ENCODE measurements at places on chromosomes 12 and 14.
A peak's percentile ranks its signal among the peaks of the same experiment; 100 is the strongest.

DNA sequence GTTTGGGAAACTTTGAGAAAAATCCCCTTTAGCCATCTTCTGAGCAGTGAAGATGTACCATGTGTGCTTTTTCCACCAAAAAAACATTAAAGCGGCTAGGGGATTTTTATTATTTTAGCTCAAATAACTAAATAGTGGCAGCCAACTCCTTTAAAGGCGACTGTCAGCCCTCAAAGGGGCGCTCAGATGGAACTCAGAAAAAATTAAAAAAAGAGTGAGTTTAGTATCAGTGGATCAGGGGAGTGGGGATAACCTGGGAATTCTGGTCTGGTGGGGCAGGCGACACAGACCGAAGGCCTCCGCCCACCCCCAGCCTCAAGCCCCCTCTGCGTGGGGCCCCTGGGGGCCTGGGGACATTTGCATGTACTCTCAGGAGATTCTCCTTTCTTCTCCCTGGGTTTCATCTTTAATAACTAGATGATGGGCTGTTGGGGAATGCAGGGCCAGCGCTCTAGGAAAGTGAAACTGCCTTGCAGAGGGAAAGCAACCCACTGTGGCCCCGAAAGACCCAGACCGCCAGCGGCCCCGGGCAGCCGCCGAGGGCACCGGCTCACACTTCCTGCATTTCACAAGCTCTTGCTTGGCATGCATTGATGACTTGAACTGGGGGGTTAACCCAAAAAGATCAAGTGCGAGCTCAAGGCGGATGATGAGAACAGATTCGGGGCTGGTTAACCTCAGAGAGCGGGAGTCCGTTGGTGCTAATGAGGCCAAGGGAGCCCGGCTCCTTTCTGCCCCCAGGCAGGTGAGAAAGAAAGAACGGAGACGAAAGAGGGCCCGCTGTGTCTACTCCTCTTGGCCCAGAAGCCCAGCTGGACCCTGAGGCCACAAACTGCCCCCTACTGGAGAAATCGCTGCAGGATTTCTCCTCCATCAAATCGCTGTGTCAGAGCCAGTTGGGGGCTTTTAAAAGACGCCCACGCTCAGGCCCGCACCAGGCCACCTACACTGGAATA lies 7.3 kb upstream of the BATF start:
- DNase-seq = peak; percentile 11

- DNase-seq = no peak
Measured at GRCh38 chr14:59330455-59330854, 134.7 kb downstream of the GPR135 start.

DNA sequence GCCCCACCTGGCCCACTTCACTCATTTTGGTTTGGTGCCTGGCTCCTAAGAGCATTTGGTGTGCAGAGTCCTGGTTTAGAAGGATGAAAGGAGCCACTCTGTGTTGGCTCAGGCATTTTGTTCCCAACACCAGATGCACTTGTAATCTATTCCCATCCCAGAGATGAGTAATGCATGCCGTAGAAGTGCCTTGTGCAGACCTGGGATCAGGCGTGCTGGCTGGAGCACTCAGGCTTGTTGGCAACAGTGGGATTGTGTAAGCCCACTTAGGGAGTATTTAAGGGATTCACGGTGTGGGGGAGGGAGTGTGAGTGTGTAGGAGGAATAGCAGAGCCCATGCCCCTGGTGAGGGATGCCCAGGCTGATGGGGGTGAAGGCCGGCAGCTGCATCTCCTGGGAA lies 501.5 kb upstream of the TBX3 start:
- DNase-seq = no peak

DNA sequence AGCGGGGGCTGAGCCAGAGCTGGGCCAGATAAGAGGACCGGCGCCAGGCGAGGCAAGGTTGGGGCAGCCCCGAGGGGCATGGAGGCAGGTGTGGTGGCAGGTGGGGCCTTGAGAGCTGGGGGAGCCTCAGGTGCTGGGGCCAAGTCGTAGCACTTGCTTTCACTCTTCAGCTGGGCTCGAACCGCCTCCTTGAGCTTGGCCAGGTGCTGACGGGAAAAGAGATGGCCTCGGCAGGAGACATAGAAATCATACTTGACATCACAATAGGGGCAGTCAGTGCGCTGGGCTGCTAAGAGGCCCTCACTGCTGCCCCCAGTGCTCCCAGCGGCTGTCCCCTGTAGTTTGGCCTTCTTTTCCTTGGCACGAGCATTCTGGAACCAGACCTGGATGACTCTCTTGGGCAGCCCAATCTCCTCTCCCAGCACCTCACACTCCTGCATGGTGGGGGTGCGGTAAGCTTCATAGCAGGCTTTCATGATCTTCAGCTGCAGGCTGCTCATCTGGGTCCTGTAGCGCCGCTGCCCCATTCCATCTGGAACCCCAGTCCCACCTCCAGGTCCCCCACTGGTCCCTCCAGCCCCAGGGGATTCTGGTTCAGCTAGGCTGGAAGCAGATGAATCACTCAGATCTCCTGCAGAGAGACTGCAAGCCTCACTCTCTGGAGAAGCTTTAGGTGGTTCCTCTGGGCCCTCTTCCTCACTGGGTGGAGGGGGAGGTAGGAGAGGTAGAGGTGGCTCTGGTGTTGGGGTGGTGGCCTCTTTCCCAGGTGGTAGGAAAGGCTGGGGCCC lies 28.1 kb downstream of the ZFHX2 start:
- DNase-seq = no peak

- no peak for DNase-seq
Measured at GRCh38 chr14:24282736-24283135, 11.3 kb upstream of the RABGGTA start.

- no peak for DNase-seq
Measured at GRCh38 chr12:131007031-131007739, 53.5 kb downstream of the ADGRD1 start.

- DNase-seq = no peak
Measured at GRCh38 chr14:92680781-92681650, 67.4 kb downstream of the LGMN start.

DNA sequence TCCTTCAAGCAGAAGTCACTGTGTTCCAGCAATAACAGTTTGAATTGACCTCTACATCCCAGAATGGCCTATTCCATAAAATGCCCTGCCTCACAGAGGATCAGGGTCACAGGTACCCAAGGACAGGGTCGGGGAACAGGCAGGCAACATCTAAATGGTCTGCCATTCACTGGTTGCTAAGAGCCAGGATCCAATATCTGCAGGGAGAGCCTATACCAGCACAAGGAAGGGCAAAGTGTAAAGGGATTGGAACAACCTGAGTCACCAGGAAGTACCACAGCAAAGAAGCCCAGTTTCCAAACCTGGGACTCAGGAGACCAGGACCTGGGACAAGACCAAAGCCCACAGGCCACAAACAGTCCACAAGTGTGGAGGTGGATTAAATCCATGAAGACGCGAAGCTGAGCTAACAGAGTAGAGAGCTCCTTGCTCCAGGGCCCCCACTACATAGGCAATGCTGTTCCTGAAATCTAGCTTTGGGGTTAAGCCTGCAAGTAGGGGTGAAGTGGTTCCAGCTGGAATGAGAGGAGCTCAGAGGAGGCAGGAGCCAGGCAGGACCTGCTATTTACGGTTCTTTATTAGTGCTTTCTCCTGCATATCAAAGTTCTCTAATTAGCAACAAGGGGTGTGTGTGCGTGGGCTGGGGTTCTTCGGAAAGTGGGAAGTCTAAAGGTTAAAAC lies 274.3 kb downstream of the BCL11B start:
- no peak for DNase-seq

DNA sequence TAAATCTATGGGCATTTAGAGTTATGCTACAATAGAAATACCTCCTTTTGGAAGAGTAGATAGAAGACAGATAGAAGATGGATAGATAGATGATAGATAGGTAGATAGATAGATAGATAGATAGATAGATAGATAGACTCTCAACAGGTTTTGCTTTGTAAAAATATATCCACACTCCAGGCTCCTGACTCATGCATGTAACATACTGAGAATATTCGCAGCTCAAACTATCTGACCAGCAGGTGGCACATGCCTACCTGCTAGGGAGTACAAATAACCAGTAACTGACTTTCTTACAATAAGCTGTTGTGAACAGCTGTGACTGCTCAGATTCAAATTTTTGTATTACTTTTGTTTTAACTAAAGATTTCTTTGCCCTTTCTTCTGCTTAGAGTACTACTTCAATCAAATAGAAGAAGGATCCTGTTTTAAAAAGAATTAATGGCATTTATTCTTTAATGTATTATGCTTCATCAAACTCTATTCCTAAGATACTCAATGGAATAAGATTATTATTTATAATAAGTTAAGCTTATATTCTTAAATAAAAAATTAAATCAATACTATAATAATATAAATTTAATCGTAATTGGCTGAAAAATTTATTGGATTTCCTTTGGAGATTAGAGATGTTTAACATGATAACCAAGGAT lies 15.8 kb upstream of the CPNE8 start:
- DNase-seq = peak; percentile 63

GRCh38 chr14:89226801-89227495 lies 190.1 kb downstream of the FOXN3 start:
- DNase-seq = no peak

DNA sequence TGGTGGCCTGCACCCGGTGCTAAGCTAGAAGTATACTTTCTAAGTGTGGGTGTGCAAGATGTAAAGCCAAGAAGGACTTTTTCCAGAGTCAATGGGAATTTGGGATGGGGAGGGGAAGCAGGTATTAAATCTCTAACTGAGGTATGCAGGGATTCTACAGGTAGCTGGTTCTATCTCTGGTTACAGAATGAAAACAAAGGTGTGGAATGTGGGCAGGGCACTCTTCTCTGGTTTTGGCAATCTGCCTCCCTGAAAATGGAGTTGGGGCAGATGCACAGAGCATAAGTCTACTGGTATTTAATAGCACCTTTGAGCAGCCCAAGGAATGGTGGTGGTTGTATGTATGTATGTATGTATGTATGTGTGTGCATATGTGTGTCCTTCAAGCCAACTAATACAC lies 66.7 kb upstream of the PPP1R12A start:
- no peak for DNase-seq

GRCh38 chr12:72273499-72273837 lies 1.3 kb downstream of the TRHDE start:
- no peak for DNase-seq

DNA sequence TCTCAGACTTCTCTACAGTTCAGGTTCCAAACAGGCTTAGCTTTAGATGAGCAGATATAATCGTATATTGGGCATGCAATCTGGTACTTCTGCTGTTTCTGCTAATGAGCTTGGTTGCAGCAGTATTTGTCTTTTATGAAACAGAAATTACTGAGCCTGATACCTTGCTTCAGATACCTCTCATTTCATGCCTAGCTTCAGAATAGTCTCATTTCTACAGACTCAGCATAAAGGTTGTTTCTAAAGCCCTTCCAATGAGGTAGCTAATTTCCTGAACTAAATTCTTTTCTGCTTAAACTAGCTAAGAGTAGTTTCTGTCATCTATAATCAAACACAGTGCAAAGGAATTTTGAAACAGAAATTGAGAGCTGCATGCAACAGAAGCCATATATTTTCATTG lies 275.0 kb upstream of the KITLG start:
- DNase-seq = no peak

DNA sequence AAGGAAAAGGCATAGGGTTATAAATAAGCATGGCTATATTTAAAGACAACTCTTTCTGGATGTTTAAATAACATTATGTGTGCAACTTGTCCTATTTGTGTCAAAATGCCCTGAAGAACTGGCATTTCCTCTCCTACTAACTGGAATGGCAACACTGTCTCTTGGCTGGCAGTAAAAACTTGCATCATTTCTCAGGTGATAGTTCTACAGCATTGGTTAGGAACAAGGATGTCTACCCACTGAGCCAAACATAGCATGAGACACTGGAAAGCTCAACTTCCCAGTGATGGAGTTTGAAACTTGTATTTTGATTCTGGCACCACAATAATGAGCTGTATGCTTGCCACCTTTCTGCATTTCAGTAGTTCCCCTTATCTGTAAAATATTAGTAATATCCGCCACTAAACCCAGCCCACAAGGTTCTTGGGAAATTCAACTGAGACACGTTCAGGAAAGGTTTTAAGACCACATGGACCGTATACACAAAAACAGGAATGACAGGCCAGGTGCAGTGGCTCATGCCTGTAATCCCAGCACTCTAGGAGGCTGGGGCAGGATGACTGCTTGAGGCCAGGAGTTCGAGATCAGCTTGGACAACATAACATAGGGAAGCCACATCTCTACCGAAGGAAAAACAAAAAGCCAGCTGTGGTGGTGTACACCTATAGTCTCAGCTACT lies 5.1 kb downstream of the SLC38A2 start:
- DNase-seq = no peak

DNA sequence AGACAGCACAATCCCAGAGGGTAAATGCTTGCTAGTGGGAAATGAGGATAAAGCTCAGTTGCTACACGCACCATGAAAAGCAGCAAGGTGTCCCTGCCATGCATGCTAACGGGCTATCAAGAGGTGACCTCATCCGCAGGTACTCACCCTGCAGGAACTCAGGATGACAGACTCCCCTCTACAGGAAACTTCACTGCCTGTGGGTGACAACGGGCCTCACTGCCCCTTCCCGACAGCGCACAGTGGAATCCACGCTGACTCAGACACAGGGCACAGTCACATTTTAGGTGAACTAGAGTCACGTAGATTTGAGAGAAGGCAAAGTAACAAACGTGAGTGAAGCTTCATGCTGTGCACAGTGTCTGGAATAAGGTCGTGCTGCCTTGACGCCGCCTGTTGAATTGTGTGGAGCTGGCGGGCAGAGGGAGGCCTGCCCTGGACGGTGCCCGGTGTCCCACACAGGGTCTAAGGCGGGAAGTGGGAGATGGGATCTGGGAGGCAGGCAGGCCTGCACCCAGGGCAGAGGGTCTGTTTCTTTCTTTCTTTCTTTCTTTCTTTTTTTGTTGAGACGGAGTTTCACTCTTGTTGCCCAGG lies 331.8 kb downstream of the TMEM132D start:
- no peak for DNase-seq

GRCh38 chr14:74733221-74733620 lies 20.3 kb downstream of the FCF1 start:
- no peak for DNase-seq

GRCh38 chr14:54675236-54676128 lies 108.6 kb downstream of the SAMD4A start:
- DNase-seq = no peak

DNA sequence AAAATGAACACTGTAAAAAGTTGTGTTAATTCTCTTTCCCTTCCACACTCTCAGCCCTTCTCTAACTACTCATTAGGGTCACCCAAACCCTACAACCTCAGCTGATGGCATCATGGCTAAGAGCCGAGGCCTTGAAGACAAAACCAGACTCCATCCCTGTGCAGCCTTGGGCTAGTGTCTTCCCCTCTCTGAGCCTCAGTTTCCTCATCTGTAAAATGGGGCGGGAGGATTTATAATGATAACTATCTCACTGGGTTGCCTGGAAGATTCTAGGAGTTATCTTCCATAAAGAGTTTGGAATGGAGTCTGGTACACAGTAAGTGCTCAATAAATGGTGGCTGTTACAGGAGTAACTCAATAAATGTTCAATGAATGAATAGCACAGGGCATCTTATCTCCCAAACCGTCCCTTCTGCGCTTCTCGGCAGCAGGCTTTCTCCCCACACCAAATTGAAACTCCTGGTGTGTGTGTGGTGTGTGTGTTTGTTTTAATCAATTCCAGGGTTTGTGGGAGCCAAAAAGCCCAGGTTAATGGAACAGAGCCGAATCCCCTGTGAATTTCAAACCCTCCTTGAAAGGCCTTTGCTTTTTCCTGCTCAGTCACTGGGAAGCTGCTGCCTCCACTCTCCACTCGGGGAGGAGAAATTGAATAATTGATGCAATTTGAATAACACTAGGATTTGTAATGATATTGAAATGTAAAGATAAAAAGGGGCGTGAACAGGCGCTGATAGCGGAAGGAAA lies 61.2 kb upstream of the FAM222A start:
- no peak for DNase-seq
